Activated naive CD4-positive, alpha-beta T cell treated with anti-CD3 and anti-CD28 coated beads, Interleukin-2, amount 50 U/mL, for 72 hours (primary cell): ENCODE measurements at places on chromosomes 5 and 9. TPM values are rescaled to one million over a fixed set of nuclear protein-coding genes. Genes with fewer than 3 reads are reported as not detected.

GRCh38 chr5:850511-851006 is at the start of gene ZDHHC11:
TSS of gene ZDHHC11 (minus strand) at chr5:850986. CDS start at chr5:850602, 384 bp downstream.
- DNase-seq, result no peak

The PELO gene
- 17.5 TPM for total RNA-seq

- no peak for DNase-seq
Observed at GRCh38 chr9:29126783-29127182, 1553.5 kb upstream of the C9orf72 start.

GRCh38 chr9:127953768-127954505 is 16.3 kb upstream of the DPM2 start:
- DNase-seq, result no peak

- DNase-seq, result no peak
Observed at GRCh38 chr5:149687486-149688168, 42.5 kb upstream of the PPARGC1B start.

The GRIN1 gene
- 0.10 TPM for total RNA-seq

GRCh38 chr5:108266242-108266641 is 115.7 kb downstream of the FBXL17 start:
- DNase-seq, result no peak

DNA sequence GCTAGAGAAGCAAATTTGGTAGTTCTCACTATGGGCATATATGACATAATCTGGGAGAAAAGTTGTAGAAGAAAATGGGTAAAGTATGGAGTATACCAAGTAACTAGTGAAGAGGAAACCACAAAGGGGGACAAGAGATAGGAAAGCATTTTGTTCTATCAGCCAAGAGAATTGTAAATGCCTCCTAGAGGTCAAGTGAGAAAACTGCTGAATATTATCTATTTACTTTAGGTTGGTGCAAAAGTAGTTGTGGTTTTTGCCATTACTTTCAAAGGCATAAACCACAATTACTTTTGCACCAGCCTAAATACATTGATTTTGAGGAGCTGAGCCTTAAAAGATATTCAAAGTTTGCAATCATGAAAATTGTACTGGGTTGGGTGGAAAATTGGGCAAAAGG is 126.7 kb upstream of the GRHPR start:
- no peak for DNase-seq

The LRRC8A gene
- total RNA-seq, result 20.9 TPM

The FSTL4 gene
- total RNA-seq, result not detected

DNA sequence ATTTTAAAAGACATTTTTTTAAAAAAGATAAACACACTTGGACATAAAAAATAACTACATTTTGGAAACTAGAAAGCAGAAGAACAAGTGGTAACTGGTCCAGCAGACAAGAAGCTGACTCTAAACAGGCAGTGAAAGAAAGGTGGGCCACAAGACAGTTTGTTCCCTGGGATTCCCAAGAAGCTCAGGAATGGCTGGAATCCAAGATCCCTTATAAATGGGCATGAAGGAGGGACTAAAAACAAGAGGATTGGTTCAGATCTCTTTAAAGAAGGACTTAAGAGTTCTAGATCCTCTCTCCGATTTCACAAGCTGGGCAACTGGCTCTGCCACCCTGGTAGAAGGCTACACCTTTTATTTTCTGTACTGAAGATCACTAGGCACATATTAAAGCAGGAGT is 102.8 kb downstream of the ARL15 start:
- DNase-seq, result no peak

GRCh38 chr5:6350277-6351090 is 27.9 kb downstream of the MED10 start:
- DNase-seq, result no peak

DNA sequence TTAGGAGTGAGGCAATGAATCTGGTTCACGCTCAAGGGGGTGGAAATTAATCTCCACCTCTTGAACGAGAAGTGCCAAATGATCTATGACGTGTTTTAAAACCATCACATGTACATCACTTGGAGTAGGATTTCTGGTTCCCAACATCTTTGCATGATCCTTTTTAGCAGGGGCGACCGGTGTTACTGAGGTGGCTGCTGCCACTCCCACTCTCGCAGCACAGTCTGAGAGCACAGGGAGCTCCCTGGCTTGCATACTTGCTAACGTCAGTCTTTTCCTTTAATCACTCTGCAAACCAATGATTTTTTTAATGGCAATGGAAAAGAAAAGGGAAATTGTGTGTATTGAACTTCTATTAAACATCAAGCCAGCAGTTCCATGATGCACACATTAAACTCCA is 624.4 kb downstream of the IRX1 start:
- no peak for DNase-seq

GRCh38 chr9:751137-752051 is 90.1 kb upstream of the DMRT1 start:
- DNase-seq, result no peak

The IFNA21 gene
- not detected for total RNA-seq

GRCh38 chr9:21936161-21936560 is 58.0 kb downstream of the CDKN2A start:
- DNase-seq, result no peak

The NADK2 gene
- total RNA-seq, result 11.7 TPM

The CDH9 gene
- total RNA-seq, result not detected

The COL5A1 gene
- 0.18 TPM for total RNA-seq

DNA sequence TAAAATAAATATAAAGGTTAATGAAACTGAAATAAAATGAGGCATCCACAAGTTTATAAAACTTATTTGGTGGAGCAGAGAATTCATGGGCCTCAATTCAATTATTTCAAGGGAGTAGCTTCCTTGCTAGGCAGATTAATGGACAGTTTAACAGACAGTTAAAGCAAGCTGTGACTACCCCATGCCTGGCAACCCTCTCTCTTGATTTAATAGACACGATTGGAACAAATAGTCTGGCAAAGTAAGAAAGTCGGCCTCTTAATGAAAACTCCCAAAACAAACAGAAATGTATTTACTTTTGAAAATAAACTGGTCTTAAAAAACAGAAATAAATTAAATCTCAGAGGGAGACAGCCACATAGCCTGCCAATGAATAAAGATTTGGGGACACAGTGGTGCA is 40.1 kb upstream of the ERCC6L2 start:
- no peak for DNase-seq

DNA sequence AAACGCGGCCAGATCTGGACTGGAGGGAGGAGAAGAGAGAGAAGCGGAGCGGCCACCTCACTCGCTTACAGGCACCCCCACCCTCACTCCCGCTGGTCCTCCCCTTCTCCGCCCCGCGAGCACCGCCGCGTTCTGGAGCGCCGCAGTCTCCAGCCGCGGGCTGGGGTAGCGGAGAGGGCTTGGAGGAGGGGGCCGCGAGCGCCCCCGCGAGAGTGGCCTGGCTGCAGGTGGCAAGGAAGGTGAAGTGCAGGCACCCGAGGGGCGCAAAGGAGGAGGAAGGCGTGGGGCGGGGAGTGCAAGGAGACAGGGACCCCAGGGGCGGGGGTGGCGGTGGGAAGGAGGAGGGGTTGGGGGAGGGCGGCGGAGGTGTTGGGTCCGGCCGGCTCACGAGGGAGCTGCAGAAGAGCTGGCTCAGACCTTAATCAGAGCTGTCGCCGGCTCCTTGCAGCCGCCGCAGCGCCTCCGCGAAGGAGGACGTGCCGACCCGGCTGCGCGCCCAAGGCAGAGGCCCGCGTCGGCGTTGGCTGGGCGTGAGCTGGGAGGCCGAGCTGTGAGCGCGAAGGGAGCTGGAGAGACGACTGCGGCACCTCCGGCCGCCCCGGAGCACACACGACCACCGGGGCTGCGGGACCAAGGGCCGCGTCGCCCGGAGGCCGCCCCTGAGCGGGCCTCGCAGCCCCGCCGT is at the start of gene DMRT3:
DMRT3 (plus strand) TSS at position 398 of the 685 bp plus-strand sequence. CDS start 347 bp downstream, outside the sequence.
- no peak for DNase-seq

DNA sequence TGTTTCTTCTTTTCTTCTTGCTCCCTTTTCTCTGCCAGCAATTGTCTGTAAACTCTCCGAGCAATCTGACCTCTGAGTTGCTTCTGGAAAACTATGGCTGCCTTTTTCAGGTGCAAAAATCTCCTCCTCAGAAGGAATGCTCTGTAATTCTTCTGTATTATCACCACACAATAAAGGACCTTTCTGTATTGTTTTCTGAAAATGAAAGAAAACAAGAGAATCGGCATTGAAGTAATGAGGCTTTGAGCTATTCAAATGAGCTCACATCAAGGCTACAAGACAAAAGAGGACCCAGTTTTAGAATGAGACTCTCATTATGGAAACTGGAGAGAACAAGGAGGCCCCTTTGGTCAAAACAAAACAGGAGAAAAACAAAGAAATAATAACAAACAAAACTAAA is 86.2 kb upstream of the RETREG1 start:
- no peak for DNase-seq

GRCh38 chr9:91029650-91030361 is 228.2 kb downstream of the SYK start:
- DNase-seq, result no peak

The SV2C gene
- total RNA-seq, result 0.88 TPM

DNA sequence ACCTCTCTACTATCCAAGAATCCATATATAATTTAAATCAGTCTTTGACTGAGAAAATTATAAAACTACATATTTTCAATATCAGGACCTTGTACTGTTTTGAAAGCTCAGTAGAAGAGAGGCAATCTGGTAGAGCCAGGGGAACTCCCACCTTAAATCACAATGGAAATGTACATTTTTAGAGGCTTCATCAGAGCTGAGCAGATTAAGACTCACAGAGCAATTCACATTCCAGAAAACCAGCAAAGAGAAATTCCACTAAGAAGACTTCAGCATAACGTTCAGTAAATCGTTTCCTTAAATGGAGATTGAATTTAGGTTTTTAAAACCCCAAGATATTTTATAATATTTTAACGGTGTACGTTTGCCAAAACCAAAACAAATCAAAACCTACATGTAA is 227.8 kb upstream of the TRPM3 start:
- DNase-seq, result no peak

The C1QTNF3 gene
- total RNA-seq, result 2.7 TPM

GRCh38 chr5:71719063-71719964 is at the start of gene CARTPT:
TSS of gene CARTPT (plus strand) at chr5:71719275. CDS start at chr5:71719294, 19 bp downstream.
- no peak for DNase-seq

DNA sequence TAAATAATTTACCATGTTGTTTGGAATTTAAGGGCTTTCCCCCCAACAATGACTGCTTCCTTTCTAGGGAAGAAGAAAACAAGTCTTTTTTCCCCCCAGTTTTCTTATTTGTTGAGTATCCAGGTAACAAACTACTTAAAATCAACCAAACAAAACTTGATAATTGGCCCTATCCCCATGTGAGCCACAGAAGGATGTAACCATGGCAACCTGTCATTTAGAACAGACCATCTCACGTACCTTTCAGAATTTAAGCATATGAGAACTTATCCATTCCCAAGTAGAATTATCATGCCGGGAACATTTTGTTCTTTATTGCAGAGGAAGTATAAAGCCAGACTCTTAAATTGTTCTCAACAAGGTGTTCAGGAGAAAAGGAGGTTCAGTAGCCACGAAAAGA is 392.3 kb downstream of the CETN3 start:
- DNase-seq, result no peak

DNA sequence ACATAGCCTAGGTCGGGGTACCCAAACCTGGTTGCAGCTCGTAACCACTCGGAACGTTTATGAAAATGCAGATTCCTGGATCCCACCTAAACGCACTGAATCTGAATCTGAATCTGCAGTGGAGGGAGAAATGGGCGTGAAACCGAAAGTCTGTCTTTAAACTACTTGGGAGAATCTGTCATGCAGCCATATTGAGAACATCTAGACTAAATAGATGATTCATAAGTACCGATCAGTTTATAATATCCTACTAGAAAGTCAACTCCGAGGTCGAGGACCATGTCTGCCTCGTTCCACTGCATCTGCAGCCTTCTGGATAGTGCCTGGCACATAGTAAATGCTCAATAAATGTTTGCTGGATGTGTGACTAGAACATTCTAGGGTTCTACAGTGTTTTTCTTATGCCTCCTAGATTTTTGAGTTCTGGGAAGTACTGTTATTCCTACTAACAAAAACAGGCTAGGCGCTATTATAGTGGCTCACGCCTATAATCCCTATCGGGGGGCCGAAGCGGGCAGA is 632 bp downstream of the COQ4 start:
- DNase-seq, result no peak

DNA sequence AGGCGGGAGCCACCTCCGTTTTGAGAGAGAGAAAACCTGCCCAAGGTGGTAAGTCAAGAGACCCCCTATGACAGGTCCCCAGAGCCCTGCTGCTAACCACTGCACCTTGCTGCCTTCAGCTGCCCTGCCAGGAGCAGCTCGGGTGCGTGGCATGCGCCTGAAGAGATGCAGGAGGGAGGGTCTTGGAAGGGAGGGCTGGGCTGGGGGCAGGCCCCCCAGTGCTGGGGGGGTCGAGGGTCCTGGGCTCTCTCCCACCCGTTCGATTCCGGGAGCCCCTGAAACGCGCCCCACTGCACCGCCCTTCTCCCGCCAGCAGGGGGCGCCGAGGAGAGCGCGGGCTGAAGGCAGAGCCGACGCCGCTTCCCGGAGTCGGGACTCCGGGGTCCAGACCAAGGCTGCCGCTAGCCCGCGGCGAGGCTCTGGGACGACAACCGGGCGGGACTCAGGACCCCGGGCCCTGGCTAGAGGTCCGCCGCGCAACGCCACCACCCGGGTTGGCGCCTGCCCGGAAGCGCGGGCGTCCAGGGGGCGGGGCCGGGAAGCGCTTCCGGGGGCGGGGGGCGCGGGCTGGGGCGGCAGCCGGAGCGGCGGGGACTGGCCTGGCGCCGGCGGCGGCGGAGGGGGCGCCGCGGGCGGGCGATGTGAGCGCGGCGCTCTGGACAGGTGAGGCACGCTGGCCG is at the start of gene ZBTB34:
ZBTB34 (plus strand) TSS at position 563 of the 680 bp plus-strand sequence. CDS start 18,761 bp downstream, outside the sequence.
- peak; percentile 86 for DNase-seq

GRCh38 chr5:87418506-87418905 is 5.8 kb upstream of the CCNH start:
- no peak for DNase-seq

The KCNIP1 gene
- not detected for total RNA-seq

The PCDHGA10 gene
- not detected for total RNA-seq

DNA sequence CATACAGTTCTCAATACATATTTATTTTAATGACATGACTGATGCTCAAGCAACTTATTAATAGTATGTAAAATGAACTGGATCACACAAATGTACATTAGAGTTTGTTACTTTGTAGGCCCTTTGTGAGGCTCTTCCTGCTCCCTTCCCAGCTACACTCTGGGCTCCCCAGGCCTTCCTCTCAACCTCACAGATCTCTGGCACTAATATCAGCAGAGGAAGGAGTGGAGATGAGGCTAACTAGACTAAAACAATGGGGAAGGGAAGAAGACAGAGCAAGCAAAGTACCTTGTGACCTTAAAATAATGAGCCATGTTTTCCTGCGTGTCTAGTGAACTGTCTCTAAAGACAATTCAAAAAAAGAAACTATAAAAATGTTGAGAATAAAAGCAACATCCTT is 30.3 kb upstream of the TEK start:
- DNase-seq, result no peak

GRCh38 chr5:123007754-123008153 is 28.8 kb downstream of the PPIC start:
- DNase-seq, result no peak

GRCh38 chr5:16712178-16712577 is 95.4 kb upstream of the RETREG1 start:
- DNase-seq, result no peak

The GABRA1 gene
- not detected for total RNA-seq

The CYLC2 gene
- not detected for total RNA-seq

The TOR2A gene
- total RNA-seq, result 10.9 TPM

- no peak for DNase-seq
Observed at GRCh38 chr5:72467461-72467860, 39.7 kb downstream of the ZNF366 start.
